GM12864 (cell line): ENCODE measurements at places on chromosomes 3 and 15.
A peak's percentile ranks its signal among the peaks of the same experiment; 100 is the strongest.

GRCh38 chr3:160793722-160794252 lies 37.8 kb downstream of the PPM1L start:
- DNase-seq, result no peak

- no peak for DNase-seq
These were observed 171.2 kb downstream of the SEMA6D start for GRCh38 chr15:47888385-47889100.

DNA sequence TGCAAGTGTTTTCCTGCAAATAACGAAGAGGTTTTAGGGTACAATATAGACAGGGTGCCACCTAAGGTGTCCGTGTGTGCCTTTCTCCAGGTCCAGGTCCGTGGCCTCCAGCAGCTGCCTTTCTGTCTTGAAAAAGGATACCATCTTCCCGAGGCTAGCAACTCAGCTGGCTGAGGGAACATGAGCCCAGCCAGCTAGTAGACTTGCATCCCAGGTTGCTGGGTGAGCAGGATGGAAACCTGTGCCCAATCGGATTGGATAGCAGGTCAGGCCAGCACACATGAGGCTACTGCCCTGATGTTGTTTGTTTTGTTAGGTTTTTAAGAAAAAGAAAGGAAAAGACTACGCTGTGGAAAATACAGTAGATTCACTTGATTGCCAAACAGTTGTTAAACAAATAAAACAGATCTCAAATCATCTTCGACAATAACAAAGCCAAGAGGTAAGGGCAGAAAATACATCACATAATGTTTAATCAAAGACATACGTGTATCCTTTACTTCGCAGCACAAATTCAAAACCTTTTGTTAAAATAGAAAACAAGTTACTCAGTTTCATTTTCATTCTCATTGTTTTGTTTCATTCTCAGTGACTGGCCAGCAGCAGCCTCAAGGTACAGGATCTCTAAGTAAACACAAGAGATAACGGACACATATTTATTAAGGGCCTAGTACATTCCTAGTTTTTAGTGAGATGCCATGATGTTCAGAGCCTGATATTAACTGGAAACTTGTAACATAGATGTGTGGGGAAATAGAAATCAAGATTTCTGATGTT lies 661.2 kb upstream of the NR2F2 start:
- DNase-seq, result no peak

- DNase-seq, result no peak
These were observed 11.6 kb downstream of the DUOX1 start for GRCh38 chr15:45141386-45141785.

DNA sequence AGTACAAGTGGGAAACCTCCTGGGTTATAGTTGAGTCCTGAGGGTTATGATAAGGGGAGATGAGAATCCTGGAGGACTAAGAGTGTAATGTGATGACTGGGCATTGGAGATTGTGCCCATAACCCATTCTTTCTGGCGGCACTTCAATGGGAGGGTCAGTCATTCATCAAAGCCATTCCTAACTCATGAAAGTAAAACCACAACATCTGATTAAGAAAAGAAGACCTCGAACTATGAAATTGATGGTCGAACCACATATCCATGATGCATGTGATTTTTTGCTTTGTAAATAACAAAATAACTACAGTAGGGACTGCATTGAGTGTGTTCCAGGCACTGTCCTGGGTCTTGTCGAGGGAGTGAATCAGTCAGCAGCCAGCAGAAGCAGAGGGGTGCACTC lies 215.1 kb downstream of the SHQ1 start:
- DNase-seq, result no peak

DNA sequence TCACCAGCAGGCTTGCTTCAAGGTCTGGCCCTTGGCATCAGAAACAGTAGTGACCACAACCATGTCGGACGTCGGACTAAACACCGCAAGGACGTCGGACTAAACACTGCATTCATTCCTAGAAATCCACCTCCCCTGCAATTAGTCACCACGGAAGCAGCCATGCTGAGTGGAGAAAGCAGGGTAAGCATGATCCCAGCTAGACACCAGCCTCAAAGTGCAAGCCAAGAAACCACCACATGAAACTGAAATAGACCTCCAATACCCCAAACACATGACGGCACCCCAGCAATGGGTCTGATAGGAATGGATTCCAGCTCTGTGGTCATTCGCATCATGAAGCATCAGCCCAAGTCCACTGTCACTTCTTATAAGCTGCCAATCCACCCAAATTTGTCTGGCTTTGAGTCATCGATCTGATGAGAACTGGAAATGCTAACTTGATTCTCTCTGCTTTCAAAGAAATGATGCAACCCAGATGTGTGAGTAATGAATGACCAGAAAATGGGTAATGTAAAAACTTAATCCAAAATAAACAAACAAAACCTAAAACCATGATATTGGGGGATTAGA lies 348.3 kb upstream of the TMCO5A start:
- DNase-seq, result no peak

- DNase-seq, result no peak
These were observed 38.8 kb downstream of the KLHL25 start for GRCh38 chr15:85755942-85756341.

DNA sequence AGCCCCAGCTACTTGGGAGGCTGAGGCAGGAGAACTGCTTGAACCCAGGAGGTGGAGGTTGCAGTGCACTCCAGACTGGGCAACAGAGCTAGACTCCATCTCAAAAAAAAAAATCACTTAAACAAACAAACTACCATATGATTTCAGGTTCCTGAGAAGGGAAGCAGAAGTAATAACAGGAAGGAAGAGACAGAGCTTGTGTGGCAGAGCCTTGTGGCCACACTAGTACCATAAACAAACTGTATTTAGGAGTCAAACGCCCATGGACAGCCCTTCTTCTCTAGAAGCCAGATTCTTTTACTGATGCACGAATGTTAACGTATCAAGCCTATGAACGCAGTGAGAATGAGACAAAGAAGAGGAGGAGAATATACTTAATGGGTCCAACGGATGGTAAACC lies 12.0 kb downstream of the MTMR10 start:
- DNase-seq, result no peak

DNA sequence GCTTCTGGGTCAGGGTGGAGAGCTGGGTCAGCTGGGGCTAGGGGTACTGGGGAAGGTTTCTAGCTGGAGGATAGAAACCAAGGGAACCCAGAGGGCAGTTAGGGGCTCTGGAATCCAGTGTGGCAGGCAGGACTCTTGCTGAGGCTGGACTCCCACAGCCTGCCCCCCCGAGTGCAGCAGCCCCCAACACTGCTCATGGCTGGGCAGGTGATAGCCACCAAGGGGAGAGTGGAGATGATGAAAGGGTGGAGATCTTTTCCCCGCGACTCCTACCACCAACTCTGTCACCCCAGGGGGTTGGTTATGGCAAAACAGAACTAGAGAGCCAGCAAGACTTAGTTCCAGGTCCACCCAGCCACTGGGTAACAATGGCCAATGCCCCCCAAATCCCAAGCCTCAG lies 16.9 kb upstream of the LINGO1 start:
- no peak for DNase-seq

DNA sequence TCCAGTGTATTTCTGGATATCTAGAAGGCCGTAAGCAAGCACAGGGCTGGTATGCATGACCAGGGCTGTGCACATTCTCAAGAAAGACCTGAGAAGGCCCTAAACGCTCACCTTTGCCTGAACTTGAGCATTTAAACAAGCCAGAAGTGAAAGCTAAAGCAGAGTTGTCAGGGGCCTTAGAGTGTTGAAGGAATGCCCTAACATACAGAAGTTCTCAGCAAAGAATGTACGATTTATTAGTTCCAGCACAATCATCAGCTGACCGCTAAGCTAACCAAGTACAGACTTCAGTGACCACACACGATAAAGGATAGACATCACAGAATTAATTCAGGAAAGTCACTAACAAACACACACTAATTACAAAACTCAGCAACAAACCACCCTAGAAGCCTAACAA lies 8.7 kb downstream of the HLTF start:
- DNase-seq, result no peak

DNA sequence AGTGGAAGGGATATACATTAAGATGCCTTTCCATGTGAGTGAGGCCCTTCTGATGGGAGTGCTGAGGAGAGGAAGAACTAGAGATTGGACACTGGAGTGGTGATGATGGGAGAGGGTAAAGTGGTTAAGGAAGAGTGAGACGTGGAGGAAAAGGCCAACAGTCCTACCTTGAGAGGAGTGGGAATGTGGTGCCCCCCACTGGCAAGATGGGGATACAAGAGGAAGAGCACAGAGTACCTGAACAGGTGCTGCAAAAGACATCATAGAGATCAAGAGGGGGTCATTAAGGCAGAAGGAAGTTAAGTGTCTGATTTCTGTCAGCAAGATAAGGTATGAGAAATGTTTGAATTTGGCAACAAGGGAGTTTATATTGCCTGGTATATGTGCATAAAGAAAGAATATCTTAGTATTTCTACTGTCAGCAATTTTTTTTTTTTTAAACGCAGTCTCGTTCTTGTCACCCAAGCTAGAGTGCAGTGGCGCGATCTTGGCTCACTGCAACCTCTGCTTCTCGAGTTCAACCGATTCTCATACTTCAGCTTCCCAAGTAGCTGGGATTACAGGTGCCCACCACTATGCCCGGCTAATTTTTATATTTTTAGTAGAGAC lies 34.0 kb downstream of the ARIH2 start:
- no peak for DNase-seq

DNA sequence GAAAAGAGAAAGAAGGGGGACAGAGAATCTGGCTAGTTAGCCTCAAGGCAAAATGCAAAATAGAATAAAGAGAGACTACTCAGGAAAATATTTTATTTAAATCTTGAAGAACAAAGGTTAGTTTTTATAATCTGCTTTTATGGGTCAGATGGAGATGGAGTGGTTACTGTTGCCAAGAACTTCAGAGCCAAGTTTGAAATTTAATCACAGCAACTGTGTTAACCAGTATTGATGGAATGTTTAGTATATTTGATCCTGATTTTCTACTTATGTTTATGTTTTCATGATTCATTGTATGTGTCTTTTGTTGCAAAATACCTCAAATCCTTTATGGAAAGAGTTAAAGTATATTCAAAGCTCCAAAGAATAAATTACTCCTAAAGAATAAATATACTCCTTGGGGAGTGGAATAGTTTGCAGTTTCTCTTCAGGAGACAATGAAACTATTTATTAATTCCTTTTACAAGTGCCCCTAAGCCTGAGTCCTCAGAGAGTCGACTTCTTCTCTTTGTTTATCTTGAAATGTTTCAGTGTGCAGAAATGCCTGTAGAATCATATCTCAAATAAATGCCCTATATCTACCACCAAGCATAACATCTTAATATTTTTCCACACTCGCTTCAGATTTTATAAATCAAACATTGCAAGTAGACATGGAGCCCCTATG lies 60.9 kb upstream of the THSD4 start:
- no peak for DNase-seq

DNA sequence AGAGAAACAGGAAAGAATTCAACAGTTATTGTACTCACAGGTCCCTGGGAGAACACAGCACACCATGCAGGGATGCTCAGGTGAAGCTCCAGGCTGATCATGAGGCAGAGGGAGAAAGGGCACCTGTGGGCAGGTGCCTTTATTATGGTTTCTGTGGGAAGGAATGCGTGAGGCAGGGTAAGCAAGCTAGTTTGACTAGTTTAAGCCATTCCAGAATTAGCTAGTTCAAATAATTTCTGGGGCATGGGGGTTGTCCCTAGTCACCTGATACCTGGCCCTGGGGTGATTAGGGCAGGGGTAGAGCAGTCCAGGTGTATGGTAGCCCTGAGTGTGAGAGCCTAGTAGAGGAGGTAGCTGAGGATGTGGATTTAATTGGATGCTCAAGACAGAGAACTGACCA lies 47.9 kb upstream of the DCLK3 start:
- no peak for DNase-seq

DNA sequence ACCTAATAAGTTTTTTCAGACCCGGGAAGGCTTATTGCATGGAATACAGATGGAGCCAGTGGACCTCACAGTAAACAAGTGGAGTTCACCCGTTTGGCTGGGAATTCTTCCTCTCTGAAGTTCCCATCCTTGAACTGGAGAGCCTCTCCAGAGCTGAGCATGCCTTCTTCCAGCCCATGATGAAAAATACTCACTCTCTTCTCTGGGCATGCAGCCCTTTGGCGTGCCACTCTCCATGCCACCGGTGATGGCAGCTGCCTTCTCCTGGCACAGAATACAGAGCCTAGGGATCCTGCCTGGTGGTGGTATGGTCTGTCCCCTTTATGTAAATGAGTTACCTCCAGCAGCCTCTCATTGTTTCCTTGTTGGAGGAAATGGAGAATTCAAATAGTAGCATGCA lies 150.8 kb downstream of the LEKR1 start:
- no peak for DNase-seq

DNA sequence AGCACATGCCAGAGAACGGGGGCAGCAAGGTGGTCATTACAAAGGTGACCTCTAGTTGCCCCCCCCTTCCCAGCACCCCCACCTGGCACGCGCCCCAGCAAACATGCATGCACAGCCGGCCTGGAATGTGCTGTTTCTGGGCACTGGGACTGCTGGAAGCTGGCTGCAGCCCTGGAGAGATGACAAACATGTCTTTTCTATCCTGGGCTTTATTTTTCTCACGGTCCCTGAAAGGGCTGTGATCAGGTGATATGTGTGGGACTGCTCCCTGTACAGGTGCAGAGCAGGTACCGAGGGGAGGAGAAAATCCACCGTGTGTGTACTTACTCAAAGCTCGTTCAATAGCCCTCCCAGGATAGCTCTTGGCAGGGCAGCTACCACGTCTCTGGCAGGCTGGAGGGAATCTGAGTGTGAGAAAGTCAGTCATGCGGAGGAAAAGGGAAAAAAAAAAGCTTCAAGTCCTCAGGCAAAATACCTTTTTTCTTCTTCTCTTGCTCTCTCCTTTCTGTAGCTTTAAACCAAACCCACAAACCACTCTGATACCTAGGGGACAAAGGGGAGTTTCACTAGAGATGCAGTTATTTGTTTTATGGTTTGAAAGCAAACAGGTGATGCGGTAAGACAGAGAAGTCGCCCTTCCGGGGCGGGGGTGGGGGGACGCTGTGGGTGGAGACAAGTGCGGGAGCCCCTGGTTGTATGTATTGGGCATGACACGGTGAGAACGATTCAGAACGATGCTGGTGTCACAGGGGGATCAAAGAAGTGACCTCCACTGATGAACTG lies 5.0 kb upstream of the HES1 start:
- peak; percentile 90 for DNase-seq

DNA sequence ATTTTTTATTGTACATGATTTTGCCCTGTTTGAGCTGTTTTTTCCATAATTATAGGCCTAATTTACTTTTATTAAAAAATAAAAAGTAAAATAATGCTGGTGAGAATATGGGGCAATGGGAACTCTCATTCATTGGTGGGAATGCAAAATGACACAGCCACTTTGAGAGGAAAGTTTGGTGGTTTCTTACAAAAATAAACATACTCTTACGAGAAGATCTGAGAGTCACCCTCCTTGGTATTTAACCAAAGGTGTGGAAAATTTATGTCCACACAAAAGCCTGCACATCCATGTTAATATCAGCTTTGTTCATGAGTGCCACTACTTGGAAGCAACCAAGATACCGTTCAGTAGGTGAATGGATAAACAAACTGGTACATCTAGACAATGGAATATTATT lies 9.8 kb downstream of the MUC13 start:
- no peak for DNase-seq

- DNase-seq, result no peak
These were observed 177.3 kb downstream of the OTOL1 start for GRCh38 chr3:161673866-161674265.
